ENCODE measurements at places on chromosomes 1 and 21. TPM values are rescaled to one million over a fixed set of nuclear protein-coding genes. Genes with fewer than 3 reads are reported as not detected.

The UBE2U gene
- not detected for total RNA-seq

The CLIC6 gene
- total RNA-seq: 0.18 TPM

The ALDH9A1 gene
- total RNA-seq: 97.2 TPM

The CASQ1 gene
- 0.18 TPM for total RNA-seq

The KCNQ4 gene
- not detected for total RNA-seq

The GSTM5 gene
- total RNA-seq: 13.0 TPM

The SELP gene
- total RNA-seq: not detected

The OR2L5 gene
- not detected for total RNA-seq

The SYCP1 gene
- not detected for total RNA-seq

The AMIGO1 gene
- 0.54 TPM for total RNA-seq

The CRP gene
- total RNA-seq: not detected

The AMPD1 gene
- total RNA-seq: not detected

The KRTAP11-1 gene
- total RNA-seq: not detected

The MYBPH gene
- total RNA-seq: 0.08 TPM

The TMCO1 gene
- 102 TPM for total RNA-seq

The CD34 gene
- total RNA-seq: 0.27 TPM

The TNFRSF8 gene
- 0.09 TPM for total RNA-seq

The ERVH48-1 gene
- not detected for total RNA-seq

The BRDT gene
- total RNA-seq: not detected

The DNASE2B gene
- not detected for total RNA-seq

The ELOA gene
- total RNA-seq: 33.4 TPM

The L1TD1 gene
- under 0.01 TPM for total RNA-seq

The GBP5 gene
- total RNA-seq: not detected

The EPHA2 gene
- total RNA-seq: 7.8 TPM

The SPRR3 gene
- not detected for total RNA-seq

The TMEM125 gene
- not detected for total RNA-seq

The PROX1 gene
- not detected for total RNA-seq

The S100A9 gene
- not detected for total RNA-seq

The DNAH14 gene
- 33.9 TPM for total RNA-seq

The ANKRD35 gene
- total RNA-seq: 3.9 TPM

The BSND gene
- total RNA-seq: not detected

The LCE6A gene
- not detected for total RNA-seq

The NHLH1 gene
- not detected for total RNA-seq
